ENCODE measurements at places on chromosomes 13 and 19.
A peak's percentile ranks its signal among the peaks of the same experiment; 100 is the strongest.

DNA sequence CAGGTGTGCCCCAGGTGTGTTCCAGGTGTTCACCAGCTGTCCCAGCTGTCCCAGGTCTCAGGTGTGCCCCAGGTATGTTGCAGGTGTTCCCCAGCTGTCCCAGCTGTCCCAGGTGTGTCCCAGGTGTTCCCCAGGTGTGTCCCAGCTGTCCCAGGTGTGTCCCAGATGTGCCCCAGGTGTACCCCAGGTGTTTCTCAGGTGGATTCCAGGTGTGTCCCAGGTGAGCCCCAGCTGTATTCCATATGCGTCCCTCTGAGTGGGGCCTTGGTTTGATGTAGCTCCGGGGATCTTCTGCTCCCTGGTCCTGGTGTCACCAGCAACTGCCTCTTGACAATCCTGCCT lies 719 bp upstream of the GRK1 start:
- no peak for DNase-seq

DNA sequence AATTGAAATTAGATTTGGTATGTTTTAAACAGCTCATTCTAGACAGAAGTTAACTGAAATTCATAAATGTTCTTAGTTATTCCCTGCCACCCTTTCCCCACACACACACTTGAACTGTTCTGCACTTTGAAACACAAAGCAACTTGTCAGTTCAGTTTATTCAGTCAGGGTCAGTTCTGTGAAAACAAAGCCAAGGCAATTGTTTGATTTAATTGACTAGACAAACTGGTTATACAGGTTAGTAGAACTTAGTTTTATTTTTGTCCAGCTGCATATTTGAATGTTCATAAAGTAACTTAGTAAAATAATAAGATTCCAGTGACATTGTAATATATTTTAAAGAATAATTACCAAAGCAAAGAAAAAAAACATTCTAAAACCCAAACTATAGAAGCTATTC lies 98.3 kb upstream of the KLF5 start:
- DNase-seq = peak; percentile 43

DNA sequence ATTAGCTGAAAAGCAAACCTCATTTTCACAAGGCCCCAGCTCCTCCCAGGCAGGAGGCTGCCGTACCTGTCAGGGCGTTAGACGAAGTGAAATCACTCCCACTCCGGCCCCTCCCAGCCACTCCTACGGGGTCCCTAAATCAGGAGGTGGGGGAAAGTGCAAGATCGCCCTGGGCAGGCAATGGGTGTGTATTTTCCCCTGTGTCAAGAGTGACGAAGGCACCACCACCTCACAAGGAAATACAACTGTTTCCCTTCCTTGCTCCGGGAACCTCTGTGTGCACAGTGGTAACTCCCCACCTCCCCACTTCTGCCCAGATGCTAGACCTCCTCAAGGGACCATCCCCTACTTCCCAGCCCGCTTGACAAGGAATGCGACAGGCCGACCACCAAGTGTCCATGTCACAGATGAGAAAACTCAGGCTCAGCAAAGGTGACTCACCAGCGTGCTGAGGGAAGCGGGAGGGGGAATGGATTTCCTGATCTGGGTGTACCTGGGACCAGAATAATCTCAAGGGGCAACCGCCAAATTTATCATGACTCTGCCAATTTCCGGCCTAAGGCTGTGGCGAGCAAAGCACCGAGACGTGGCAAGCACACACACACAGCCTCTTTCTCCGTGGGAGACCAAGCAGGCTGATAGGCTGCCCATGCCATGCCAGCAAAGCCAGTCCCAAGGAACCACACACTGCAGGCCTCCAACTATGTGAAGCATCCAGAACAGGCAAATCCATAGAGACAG lies 7.3 kb downstream of the PPP6R1 start:
- no peak for DNase-seq

DNA sequence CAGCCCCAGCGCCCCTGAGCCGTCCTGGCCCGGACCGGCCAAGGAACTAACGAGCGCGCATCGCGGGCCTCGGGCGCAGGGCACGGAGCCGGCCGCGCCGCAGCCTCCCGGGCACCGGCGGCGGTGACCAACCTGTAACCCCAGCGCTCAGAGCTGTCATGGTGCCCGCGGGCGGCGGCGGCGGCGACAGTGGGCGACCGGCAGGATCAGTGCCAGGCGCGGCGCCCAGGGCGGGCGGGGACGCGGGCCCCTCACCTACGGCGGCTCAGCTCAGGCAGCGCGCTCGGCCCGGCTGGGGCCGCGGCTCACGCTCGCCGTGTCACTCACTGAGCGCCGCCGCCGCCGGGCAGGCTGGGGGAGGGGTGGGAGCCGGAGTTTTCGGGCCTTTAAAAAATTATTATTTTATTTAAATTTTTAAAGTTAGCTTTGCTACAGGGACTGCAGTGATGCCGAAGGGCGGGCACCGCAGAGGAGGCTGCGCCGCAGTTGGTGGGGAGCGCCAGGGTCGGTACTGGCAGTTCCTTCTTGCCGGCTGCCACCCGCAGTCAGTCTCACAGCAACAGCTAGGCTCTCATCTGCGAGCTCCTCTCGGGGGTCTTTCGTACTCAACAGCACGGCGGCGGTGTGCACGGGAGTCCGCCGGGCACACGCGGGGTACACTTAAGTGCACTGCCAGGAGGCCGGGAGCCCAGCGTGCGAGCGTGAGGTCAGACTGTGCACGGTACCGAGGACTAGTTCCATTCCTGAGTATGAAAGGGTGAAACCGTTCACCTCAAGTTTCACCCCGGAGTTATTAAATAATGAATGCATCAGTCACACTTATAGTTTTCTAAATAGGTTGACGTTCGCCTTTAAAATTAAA lies at the start of gene NALCN:
Gene NALCN (minus strand): TSS at position 328 of the 862 bp plus-strand sequence. CDS start 17,382 bp downstream, outside the sequence.
- peak; percentile 61 for DNase-seq

- peak; percentile 7 for DNase-seq
These were observed 302.0 kb upstream of the MIR17HG start for GRCh38 chr13:91045351-91046034.

DNA sequence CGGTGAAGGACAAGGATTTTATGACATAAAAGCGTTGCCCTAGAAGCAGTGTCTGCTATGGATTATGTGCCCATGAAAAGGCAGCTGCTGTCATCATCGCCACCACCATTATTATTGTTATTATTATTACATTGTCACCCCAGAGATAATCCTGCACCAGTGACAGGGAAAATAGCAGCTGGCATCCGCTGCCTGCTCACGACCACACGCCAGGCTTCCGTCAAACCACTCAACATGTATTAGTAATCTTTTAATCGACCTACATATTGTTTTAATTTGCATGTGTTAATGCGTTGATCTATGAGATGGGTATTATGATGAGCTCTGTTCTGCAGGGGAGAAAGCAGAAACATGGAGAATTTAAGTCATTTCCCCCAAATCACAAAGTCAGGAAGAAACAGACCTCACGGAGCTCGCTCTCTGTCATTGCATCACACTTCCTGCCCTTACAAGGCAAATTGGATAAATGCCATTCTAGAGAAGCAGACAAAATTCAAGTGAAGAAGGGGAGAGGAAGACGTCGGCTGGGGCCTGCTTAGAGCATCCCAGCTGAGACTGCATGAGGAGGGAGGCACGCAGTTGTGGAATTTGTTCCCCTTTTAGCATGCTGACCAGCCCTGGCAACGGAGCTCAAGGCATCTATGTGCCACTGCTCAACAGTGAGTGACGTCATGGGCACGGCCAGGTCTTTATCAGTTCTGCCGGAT lies at the start of gene FFAR3:
Gene FFAR3 (plus strand): TSS at position 594 of the 707 bp plus-strand sequence. CDS start 431 bp downstream, outside the sequence.
- no peak for DNase-seq

- peak; percentile 16 for DNase-seq
These were observed 31.1 kb downstream of the DNM2 start for GRCh38 chr19:10748927-10749434.

DNA sequence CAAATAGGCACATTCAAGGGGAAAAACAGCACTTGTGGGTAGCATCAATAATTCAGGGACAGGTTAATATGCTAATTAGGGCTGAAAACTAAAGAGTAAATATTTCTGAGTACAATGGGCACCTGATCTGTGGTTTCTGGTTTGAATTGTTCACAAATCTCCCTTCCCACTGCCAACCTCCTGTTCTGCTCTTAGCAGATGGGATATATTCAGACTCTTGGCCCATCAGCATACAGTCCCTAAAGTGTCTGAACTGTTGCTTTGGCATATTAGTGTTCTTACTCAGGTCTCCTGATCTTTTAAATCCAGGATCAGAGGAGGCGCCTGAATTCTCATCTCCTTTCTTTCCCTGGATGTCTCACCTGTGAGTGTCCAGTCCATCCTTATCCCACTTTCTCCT lies 8.2 kb upstream of the LRCH1 start:
- DNase-seq = no peak

DNA sequence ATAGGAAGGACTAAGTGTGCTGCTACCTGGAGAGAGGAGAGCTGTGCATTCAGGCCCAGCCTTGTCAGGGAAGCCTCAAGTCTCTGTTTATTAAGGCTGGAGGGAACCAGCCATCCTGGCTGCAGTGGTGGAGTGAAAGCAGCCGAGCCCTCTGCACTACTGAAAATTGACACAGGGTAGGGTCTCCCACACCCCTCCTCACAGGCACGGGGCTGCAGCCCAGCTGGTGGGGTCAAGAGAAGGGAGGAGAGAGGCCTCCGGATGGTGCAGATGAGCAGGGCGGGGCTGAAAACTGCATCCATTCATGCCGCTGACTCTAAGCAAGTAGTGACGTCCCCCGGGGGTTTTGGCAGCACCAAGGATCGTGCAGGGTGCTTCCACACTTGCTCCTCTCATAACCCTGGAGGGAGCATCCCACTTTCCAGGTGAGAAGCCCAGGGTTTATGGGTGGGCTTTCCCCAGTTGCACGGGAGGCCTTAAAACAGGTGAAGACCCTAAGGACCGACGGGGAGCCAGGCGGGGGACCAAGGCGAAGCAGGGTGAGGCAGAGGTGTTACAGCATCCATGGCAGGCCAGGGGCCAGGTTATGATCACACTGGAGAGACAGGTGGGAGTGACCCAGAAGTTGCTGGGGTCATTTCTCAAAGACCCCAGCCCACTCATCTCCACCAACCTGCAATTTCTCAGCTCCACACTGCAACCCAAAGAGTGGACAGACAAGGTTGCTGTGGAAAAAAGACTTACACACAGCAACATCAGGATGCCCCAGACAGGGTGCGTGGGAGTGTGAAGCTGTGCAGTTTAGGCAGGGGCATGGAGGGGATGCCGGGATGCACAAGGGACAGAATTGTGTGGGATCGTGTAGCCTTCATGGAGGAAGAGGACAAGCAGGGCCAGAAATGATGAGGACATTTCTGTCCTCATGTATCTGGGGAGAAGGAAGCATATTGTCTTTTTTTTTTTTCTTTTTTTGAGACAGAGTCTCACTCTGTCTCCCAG lies 36.8 kb downstream of the VSTM2B start:
- DNase-seq = no peak

DNA sequence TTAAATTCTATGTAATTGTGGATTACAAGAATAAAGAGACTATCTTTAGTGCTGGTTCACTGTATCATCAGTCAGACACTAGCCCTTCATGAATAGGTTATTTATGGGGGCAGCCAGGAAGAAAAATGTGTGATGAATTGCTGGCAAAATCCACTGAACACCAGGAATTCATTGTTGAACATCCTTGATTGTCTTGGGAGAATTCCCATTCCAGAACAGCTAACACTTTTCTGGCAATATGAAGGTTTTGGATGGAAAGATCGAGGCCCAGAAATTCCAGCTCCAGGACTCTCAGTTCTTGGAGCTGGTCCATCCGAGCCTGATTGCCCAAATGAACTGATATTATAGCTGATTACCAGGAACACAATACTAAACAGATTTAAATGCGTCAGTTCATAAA lies 11.5 kb upstream of the SPART start:
- no peak for DNase-seq

GRCh38 chr13:74674720-74675119 lies 540.5 kb upstream of the KLF12 start:
- no peak for DNase-seq

GRCh38 chr13:71303144-71303543 lies 563.9 kb downstream of the DACH1 start:
- DNase-seq = no peak

- peak; percentile 46 for DNase-seq
These were observed 145.7 kb downstream of the MIPEP start for GRCh38 chr13:23743278-23744076.

- no peak for DNase-seq
These were observed 2.1 kb downstream of the ZNF709 start for GRCh38 chr19:12482509-12482886.

DNA sequence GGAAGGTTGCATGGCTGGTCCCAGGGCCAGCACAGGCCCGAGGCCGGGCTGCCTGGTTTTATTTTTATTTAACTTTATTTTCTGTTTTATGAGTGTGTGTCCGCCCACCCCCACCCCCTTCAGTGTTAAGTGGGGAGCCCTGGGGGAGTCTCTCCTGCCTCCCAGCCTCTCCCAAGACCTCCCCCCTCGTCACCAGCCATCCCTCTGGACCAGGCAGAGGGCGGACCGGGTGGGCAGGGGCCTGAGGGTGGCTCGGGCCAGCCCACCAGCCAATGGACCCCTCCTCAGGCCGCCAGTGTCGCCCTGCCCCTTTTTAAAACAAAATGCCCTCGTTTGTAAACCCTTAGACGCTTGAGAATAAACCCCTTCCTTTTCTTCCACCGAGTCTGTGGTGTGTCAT lies 531 bp upstream of the TGFBR3L start:
- no peak for DNase-seq

DNA sequence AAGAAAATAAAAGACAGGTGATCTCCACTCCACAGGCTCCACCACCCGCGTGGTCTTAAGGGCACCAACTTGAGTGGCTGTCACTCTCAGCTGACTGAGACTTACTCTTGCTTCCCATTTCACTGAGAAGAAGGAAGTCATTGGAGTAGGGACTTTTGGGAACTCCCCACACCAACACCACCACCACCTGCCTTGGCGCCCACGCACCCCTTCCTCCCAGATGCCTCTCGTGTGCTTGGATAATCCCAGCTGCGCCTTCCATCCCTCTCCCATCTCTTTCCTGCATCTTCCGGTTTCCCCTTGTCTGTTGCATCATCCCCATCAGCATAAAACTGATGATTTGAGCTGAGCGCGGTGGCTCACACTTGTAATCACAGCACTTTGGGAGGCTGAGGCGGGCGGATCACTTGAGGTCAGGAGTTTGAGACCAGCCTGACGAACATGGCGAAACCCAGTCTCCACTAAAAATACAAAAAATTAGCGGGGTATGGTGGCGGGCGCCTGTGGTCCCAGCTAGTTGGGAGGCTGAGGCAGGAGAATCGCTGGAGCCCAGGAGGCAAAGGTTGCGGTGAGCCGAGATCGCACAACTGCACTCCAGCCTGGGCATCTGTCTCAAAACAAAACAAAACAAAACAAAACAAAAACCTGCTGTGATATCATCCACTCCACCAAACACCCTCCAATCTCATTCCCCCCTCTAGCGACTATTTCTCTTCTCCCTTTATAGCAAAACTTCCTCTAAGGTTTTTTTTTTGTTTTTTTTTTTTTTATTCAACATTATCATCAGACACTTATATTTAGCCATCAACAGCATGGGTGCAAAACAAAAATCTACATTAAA lies 25.5 kb downstream of the AP2S1 start:
- DNase-seq = no peak

Measured in NCI-H2081 (cell line).